ENCODE measurements at places on chromosomes 1 and 21.

GRCh38 chr1:225897595-225898514 is 8.9 kb upstream of the LEFTY1 start:
- DNase-seq: no peak

DNA sequence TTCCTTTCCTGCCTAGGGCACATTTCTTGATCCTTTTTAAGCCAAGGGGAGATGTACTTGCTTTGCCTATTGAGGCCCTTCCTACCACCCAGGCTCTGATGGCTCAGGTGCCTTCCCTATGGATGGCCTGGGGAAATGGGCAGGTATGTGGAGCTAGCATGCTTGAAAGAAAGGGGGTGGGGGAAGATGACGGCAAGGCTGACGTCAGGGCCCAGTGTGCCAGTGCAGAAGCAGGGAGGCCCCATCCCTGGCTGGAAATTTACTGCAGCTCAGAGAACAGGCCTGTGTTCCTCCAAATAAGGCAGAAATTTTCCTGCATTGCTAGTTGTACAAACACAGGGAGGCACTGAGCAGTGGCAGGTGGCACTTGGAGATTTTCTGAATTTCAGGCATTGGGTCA is 453.2 kb upstream of the VAMP3 start:
- DNase-seq: no peak

- DNase-seq: no peak
Observed at GRCh38 chr1:185807275-185807674, 73.1 kb downstream of the HMCN1 start.

GRCh38 chr1:153428073-153428638 is 11.8 kb downstream of the S100A7A start:
- no peak for DNase-seq

DNA sequence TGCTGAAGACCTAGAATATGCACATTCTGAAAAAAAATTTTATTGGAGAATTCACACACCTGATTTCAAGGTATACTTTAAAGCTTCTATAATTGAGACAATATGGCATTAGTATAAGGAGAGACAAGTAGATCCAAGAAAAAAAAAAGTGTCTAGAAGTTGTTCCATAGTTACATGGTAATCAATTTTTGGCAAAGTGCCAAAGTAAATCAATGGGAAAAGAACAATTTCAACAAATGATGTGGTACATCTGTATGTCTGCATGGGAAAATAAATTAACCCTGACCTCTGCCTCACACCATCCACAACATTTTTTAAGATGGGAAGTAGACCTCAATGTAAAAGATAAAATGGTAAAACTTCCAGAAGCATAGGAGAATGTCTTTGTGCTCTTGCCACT is 21.3 kb upstream of the BACH1 start:
- DNase-seq: no peak

DNA sequence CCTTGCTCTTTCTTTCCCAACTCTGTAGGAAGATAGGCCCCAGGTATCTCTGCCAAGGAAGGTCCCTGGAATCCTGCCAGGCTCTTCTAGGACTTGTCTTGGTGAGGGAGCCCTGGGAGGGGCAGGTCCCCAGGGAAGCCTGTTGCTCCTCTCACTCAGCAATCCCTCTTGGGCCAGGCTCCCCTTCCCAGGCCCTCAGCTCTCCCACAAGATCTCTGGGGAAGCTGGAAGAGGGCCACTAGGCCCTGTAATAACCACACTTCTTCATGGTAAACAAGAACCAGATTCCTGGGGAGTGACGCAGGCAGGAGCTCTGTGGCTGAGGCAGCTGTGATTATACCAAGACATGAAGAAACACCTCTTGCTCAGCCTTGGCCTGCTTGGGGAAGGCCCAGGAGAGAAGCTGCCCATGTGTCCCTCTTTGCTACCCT is 9.9 kb upstream of the MAPKAPK2 start:
- DNase-seq: no peak

DNA sequence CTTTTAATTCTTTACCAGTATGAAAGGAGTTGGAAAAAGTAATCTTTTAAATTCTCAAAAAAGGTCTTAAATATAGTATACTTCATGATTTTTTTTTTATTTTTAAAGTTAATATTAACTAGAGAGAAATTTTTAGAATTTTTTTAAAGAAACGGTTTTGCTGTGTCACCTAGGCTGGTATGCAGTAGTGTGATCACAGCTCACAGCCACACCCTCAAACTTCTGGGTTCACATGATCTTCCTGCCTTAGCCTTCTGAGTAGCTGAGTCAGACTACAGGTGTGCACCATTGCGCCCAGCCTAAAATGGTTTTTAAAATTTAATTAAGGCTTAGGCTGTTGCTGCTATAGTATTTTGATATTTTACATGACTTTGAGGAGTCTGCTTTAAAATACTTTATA is 52.4 kb downstream of the TLCD4 start:
- DNase-seq: no peak

- DNase-seq: no peak
Observed at GRCh38 chr1:87072904-87073303, 158.5 kb downstream of the HS2ST1 start.

DNA sequence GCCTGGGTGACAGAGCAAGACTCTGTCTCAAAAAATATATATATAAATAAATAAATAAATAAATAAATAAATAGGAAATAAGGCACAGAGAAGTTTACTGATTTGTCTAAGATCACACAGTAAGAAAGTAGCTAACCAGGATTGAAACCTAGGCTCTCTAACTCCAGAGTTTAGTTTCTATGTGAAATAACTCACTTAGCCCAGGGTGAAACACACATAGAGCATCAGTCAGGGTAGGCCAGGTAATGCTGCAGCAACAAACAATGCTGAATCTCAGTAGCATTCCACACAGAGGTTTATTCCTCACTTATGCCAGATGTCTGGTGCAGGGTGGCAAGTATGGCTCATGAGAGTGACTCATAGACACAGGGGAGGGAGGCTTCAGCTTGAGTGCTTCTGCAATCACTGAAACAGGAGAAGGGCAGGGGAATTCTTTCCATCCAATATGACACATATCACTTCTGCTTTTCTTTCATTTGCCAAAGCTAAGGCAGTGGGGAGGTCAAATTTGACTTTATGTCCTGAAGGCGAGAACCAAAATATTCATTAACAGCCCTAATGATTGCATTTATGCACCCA is 37.1 kb upstream of the KANK4 start:
- peak; percentile 16 for DNase-seq

DNA sequence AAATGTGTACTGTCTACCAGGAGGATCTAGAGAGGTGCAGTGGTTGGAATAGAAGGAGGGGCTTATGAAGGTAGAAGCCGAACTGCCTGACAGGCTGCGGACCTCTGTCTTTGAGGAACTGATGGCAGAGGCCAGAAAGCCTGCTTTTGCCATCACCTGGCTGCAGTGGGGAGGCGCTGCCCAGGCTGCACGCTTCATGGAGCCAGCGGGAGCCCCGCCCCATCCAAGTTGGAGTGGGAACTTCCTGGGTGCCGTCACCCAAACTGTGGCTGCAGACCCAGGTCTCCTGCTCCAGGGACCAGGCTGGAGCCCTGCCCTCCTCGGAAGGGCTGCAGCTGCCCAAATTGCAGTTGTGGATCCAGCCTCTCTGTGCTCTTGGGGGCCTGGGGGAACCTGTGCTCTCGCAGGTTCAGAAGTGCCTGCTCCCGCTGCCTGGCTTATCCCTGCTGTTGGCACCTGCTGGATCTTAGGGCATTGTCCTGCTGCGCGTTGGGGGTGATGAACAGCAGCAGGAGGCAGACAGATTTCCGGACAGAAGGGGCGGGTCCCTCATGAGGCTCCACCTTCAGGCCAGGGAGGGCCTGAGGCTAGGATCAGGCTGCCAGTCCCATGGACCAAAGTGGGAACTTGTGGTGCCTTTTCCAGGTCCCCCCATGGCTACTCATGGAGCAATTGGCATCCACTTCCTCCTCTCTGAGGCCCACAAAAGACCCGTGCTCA is 118.0 kb upstream of the PLPPR4 start:
- no peak for DNase-seq

- DNase-seq: peak; percentile 14
Observed at GRCh38 chr21:35088319-35088771, 39.2 kb upstream of the RUNX1 start.

DNA sequence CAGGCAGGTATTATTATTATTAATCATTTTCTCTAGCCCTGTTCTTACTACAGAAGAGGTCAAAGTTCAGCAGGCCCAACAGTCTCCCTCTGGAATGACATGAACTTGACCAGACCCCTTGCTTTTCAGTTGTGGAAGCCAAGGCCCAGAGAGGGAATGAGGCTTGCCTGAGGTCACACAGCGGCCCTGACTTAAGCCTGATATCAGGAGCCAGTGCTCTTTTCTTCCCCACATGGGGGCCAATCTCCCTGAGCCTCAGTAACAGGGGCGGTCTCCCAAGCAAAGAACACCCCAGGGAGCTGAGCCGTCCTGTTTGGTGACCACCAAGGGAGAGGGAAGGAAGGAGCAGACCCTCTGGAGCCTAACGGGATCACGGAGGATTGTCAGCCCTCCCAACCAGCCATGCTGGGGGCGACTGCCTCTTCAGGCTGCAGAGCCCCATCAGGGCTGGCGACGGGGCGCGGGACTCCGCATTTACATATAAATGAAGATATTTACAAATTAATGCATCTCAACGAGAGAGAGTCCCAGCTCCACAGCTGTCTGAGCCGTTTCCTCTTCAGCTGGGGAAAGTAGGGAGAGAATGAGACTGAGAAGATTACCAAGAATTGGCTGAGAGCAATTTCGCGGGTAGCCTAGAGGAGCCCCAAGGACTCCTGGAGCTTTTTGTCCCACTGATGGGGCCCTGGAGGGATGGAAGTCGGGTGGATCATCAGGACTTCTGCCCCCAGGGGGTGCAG is 186.1 kb upstream of the KLHDC7A start:
- DNase-seq: no peak

DNA sequence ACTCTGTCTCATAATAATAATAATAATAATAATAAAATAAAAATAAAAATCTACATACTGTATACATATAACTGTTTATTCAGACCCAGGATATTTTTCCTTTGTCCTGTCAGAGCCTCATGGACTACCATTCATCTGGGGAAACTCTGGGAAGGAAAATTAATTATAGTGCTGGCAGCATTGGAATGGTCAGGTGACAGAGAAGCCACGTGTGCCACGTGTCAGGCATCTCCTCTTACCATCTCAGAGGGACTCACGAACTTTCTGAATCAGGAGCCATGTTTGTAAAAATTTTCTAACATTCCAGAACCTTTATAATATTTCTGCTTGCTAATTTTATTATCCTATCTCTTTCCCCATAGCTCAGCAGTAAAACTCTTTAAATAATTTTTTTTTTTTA is 97.8 kb upstream of the HNRNPU start:
- no peak for DNase-seq

DNA sequence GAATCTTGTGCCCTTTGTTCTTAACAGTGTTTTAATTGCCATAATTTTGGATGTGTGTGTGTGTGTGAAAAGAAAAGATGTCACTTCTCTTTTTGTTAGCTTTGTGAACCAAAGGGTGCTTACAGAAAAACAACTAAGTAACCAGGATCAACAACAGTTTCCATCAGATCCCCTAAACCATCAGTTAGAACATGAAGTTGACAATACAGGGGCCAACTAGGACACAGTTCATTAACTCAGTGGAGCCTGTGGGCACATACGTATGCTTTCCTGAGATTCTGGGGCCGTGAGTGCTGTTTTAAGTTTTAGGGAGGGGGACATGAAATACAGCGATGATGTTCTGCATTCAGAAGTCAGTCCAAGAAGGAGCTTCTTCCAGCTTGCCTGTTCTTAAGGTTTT is 133.6 kb downstream of the TLR5 start:
- DNase-seq: no peak
